Substantia nigra (tissue), 51 donors: ENCODE measurements at places on chromosomes 2 and 18.

DNA sequence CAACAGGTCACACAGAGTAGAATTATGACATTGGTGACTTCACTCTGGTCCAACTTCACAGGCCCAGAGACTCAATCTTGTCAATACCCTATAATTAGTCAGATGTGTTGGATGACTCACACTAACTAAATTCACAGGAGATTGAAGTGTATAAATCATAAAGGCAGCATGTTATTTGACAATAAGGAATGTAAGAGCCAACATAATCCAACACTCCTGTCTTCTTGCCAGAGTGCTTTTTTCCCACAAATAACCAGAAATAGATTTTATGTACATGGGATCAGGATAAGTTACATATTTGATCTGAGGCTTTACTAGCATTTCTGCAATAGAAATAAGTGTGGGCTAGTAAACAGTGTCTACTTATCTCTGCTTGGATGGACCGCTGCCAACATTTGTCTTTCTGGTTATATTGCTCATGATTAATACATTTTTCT lies 42.2 kb upstream of the ZSWIM2 start:
- no peak for DNase-seq

GRCh38 chr2:241443486-241444223 lies 64.7 kb downstream of the STK25 start:
- no peak for DNase-seq

DNA sequence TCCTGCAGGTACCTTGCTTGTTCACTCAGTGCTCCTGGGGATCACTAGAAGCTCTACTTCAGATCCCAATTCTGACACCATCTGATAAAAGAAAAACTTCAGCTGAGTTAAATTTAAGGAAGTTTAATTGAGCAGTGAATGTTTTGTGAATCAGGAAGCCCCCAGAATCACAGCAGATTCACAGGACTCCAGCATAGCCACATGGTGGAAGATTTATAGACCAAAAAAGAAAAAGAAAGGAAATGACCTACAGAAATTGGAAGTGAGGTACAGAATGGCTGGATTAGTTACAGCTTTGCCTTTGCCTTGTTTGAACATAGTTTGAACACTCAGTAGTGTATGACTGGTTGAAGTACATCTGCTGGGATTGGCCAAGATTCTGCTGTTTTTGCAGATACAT lies 182.7 kb upstream of the SCN7A start:
- DNase-seq = no peak

DNA sequence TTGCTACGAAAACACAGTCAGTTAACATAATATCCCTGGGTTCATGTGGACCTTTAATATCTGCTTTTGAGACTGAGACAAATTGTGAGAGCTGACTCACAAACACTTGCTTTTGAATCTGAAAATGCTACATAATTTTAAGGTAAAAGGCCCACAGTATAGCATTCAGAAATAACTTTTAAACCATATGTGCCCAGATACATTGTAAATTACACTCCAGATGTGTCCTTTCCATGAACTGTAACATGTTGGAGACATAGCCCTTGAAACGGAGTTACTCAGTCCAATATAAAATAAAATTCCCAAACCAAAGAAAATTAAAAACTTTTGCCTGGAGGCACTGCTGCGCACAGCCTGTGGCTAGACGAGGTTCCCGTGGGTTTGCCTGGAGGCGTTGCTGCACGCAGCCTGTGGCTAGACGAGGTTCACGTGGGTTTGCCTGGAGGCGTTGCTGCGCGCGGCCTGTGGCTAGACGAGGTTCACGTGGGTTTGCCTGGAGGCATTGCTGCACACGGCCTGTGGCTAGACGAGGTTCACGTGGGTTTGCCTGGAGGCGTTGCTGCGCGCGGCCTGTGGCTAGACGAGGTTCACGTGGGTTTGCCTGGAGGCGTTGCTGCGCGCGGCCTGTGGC lies 131.9 kb upstream of the ALKAL2 start:
- no peak for DNase-seq

- no peak for DNase-seq
Observed at GRCh38 chr2:6784291-6784690, 81.4 kb downstream of the CMPK2 start.

DNA sequence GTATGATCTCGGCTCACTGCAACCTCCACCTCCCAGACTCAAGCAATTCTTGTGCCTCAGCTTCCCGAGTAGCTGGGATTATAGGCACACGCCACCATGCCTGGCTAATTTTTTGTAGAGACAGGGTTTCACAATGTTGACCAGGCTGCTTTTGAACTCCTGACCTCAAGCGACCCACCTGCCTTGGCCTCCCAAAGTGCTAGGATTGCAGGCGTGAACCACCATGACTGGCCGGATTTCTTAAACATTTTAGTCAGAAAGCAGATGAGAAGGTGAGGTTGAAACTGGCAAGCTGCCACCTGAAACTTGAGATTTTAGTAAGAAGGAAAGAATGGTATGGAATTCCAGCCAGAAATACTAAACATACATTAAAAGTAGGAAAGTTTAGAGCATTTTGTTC lies 31.9 kb downstream of the KLHL23 start:
- DNase-seq = no peak

- DNase-seq = no peak
Observed at GRCh38 chr2:72973566-72974435, 56.5 kb downstream of the EMX1 start.

DNA sequence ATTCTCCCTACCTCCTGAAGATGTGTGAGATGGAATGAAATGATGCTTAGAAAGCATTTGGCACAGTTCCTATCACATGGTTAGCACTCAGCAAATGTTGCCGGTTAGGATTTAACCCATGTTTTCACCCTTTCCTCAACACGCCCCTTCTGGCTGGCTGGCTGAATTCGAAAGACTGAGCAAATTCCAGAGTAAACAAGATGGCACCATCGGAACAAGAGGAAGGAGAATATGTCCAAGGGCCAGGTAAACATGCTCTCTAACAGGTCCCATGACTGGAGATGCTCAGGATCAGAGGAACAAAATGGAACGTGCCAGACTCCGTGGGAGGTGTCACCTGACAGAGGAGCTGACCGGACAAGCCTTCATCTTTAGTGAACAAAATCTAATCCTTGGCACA lies 145.6 kb downstream of the ANKRD44 start:
- no peak for DNase-seq
